ENCODE measurements at places on chromosomes 4 and X. TPM values are rescaled to one million over a fixed set of nuclear protein-coding genes. Genes with fewer than 3 reads are reported as not detected.

DSPP gene
- not detected for total RNA-seq

- no peak for DNase-seq
- no peaks in the 10 kb centered on the region for H3K36me3 ChIP-seq
- no peak overlapping the region for H3K4me3 ChIP-seq
- H3K4me1 ChIP-seq = peaks cover 10% of the 10 kb centered on the region
- H3K27ac ChIP-seq = peak overlapping the region; percentile 19
Observed at GRCh38 chrX:13898603-13899002, 81.7 kb upstream of the GPM6B start.

GYPB gene
- total RNA-seq = not detected

TEC gene
- total RNA-seq = 9.3 TPM

GRCh38 chr4:137572647-137573046 is 40.4 kb upstream of the PCDH18 start:
- no peak overlapping the region for H3K27ac ChIP-seq
- no peaks in the 10 kb centered on the region for H3K36me3 ChIP-seq
- no peaks in the 10 kb centered on the region for H3K4me1 ChIP-seq
- H3K4me3 ChIP-seq = no peak overlapping the region
- no peaks in the 10 kb centered on the region for H3K27me3 ChIP-seq

DNA sequence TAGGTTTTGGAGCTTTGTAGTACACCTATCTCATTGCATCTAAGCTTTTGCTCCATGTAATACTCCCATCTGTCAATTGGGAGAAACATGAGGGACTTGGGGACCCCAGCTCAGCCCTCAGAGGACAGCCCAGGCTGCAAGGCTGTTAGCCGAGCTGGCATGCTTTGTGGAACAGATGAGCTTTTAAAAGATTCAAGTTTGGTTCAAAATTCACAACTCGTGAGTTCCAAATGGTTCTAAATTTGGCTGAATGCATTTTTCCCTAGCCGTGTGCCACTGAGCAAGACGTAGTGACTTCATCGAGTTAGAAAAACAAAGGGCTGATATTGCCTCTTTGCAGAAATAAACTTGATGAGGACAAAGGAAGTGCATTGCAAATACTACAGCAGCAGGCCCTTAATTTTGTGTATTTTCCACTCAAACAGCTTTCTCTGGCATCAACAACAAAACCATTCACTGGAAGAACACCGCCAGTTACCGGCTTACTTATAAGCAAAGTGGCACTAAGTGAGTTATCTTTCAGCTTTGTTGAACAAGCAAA is 165.0 kb upstream of the HS3ST1 start:
- no peak for DNase-seq
- H3K27ac ChIP-seq = no peak overlapping the region
- no peaks in the 10 kb centered on the region for H3K27me3 ChIP-seq

Measured in vagina (tissue), 2 donors.